ENCODE measurements at places on chromosomes 11 and 22. TPM values are rescaled to one million over a fixed set of nuclear protein-coding genes. Genes with fewer than 3 reads are reported as not detected.

DNA sequence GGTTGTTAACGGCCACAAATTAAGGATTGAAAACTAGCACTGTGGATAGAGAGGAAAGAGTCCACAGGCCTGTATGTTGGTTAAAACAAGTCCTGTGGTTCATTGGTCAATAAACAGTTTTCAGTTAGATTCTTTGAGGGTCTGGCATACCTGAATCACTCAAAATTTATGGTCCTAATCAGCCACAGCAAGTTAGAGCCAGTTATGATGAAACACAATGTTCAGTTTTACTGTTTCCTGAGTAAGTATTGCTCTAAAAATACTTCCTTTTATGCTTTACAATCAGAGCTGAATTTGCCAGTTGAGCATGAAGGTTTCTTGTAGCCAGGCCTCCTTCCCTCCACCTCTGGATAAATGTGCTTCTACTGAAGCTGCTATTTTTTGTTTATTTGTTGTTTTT is 12.9 kb upstream of the CAT start:
- DNase-seq, result no peak
- H3K27ac ChIP-seq, result no peak overlapping the region
- no peaks in the 10 kb centered on the region for H3K36me3 ChIP-seq
- peaks cover 9% of the 10 kb centered on the region for H3K27me3 ChIP-seq

GRCh38 chr22:45202333-45203149 is 38.2 kb downstream of the KIAA0930 start:
- H3K27ac ChIP-seq, result no peak overlapping the region
- H3K4me1 ChIP-seq, result no peaks in the 10 kb centered on the region
- H3K27me3 ChIP-seq, result no peaks in the 10 kb centered on the region

GRCh38 chr11:24560324-24560723 is 63.5 kb downstream of the LUZP2 start:
- H3K27me3 ChIP-seq, result no peaks in the 10 kb centered on the region
- H3K27ac ChIP-seq, result no peak overlapping the region
- no peaks in the 10 kb centered on the region for H3K36me3 ChIP-seq
- no peaks in the 10 kb centered on the region for H3K4me1 ChIP-seq
- H3K4me3 ChIP-seq, result no peak overlapping the region
- no peak for DNase-seq

DNA sequence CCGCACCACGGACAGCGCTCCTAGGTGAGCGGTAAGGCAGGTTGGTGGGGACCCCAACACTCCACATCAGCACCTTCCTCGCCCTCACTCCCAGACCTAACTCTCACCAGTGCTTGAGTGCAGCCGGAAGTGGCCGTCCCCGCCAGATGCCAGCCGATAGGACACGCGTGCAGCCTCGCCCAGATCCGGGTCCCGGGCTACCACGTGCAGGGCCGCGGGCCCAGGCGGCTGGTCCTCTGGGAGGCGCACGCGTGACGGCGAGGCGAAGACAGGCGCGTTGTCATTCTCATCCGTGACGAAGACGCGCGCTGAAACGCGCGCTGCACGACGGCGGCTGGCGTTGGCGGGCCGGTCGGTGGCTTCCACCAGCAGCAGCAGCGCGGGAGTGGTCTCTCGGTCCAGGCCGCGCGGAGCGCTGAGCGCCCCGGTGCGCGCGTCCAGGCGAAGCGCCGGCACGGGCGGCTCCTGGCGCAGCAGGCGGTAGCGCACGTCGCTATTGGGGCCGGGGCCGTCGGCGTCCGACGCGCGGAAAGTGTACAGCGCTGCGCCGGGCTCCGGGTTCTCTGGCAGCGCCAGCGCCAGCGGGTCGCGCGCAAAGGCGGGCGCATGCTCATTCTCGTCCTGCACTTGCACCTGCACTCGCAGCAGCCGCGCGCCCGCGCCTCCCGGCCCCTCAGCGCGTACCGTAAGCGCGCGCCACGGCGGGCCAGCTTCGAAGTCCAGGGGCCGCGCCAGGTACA is 10.8 kb upstream of the TPP1 start:
- H3K4me3 ChIP-seq, result no peak overlapping the region
- H3K27ac ChIP-seq, result no peak overlapping the region
- no peak for DNase-seq
- H3K36me3 ChIP-seq, result no peaks in the 10 kb centered on the region

Gene IGLL1
- total RNA-seq, result not detected

Gene NAALAD2
- total RNA-seq, result not detected

Gene MYBPC3
- total RNA-seq, result not detected

Gene SREBF2
- total RNA-seq, result 101 TPM

Gene UPK2
- total RNA-seq, result 0.19 TPM
